ENCODE measurements at places on chromosomes 11 and 22. TPM values are rescaled to one million over a fixed set of nuclear protein-coding genes. Genes with fewer than 3 reads are reported as not detected.

- no peak for DNase-seq
Measured at GRCh38 chr11:15711311-15711710, 596.6 kb downstream of the INSC start.

PAMR1 gene
- total RNA-seq = 0.26 TPM

DNA sequence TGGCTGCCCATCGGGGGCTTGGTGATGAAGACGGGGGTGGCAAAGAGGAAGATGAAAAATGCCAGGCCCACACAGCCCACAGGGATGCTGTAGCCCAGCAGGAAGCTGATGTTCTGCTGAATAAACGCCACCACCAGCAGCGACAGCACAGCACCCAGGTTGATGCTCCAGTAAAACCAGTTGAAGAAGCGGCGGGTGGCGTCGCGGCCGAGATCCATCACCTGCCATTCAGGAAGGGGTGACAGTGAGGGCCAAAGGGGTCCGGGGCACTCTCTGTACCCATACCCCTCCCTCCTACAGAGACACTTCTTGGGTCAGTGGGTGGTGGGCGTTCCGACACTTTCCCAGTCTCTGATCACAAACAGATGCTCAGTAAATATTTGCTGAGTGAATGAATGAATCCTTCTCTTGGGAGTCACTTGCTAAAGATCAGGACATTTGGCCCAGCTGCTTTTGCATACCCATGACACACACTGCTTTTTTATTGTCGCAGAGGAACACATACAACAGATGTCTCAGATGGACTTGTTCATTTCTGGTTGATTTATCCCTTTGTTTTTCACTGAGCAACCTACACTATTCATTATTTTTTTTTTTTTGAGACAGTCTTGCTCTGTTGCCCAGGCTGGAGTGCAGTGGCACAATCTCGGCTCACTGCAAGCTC is 5.2 kb downstream of the SLC15A3 start:
- DNase-seq = no peak

DNA sequence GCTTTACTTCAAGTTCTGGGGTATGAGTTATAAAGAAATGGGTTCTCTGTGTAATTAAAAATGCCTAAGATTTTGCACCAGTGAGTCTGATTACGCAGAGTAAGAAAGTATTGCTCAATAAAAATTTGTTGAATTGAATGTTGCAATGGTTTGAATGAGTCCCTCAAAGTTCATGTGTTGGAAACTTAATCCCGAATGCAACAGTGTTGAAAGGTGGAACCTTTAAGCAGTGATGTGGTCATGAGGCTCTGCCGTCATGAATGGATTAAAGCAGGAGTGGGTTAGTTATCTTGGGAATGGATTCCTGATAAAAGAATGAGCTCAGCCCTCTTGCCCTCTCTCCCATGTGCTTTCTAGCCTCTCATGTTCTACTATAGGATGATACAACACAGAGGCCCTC is 52.6 kb upstream of the SESN3 start:
- no peak for DNase-seq

SCGB2A2 gene
- not detected for total RNA-seq

GRCh38 chr11:134028368-134028920 is 40.4 kb upstream of the JAM3 start:
- DNase-seq = no peak

MS4A4E gene
- total RNA-seq = not detected

INS gene
- total RNA-seq = not detected

GRCh38 chr11:117950993-117951961 is 22.1 kb upstream of the TMPRSS13 start:
- DNase-seq = no peak

Measured in LHCN-M2 (cell line).